Effector memory CD4-positive, alpha-beta T cell (primary cell): ENCODE measurements at places on chromosomes 11 and 22.

GRCh38 chr22:37599153-37599552, 9.5 kb upstream of the GGA1 start:
- DNase-seq, result no peak

DNA sequence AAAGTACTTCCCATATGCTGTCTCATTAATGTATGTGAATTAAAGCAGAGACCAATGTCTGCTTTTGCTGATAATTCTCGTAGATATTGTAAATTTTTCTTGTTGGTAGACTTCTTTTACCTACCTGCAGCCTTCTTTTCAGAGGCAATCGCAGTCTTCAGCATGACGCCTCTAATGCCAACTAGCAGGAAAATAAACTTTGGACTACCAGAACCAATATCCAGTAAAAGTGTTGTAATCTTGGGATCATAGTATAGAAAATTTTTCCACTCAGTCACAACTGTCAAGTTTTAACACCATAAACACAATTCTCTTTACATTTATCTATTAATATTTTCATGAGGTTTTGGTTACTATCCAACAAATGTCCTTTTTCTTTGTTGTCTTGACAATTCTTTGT, 2.3 kb downstream of the DEPDC7 start:
- no peak for DNase-seq

GRCh38 chr11:65478388-65479183, 20.3 kb upstream of the MALAT1 start:
- no peak for DNase-seq

GRCh38 chr11:78037056-78037455, 14.0 kb upstream of the KCTD14 start:
- DNase-seq, result no peak

DNA sequence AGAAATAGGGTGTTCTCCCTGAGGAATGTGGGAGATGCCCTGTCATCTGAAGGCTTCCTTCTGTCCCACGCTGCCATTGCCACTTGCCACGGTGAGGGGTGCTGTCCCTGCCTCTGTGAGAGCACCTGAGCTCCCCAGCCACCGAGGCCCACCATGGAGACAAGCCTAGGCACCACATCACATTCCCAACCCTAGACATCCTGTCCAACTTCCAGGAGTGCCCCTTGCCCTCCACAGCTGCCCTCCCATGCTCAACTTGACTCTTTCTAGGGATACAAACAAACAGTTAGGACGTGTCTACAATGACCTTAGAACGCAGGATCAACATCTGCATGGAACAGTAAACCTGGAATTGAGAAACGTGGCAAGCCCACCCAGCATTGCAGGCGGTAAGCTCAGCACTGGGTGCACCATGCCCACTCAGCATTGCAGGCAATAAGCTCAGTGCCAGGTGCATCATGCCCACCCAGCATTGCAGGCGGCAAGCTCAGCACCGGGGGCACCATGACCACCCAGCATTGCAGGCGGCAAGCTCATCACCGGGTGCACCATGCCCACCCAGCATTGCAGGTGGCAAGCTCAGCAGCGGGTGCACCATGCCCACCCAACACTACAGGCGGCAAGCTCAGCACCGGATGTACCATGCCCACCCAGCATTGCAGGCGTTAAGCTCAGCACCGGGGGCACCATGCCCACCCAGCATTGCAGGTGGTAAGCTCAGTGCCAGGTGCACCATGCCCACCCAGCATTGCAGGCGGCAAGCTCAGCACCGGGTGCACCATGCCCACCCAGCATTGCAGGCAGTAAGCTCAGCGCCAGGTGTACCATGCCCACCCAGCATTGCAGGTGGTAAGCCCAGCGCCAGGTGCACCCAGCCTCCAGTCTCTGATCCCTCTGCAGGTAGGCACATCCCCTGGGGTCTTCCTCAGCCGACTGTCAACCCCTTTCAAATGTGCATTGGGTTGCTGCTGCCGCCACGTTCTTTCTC, 1463.9 kb downstream of the TBC1D22A start:
- DNase-seq, result no peak

DNA sequence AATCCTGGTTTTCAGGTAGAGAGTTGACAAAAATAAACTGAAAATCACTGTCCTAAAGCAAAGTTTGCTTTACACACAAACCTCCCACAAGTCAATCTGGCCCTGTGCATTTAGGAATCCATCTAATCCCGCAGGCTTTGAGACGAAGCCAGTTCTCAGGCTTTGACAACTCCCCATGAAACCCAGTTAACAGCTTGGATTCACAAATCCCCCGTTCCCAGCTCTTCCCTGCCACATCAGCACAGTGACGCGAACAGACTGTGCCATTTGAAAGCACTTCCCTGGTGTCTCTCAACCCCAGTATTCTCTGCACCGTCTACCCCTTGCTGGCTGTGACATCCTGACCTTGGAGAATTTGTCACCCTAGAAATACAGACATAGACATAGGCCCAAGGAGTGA, 117.8 kb downstream of the OPCML start:
- no peak for DNase-seq

DNA sequence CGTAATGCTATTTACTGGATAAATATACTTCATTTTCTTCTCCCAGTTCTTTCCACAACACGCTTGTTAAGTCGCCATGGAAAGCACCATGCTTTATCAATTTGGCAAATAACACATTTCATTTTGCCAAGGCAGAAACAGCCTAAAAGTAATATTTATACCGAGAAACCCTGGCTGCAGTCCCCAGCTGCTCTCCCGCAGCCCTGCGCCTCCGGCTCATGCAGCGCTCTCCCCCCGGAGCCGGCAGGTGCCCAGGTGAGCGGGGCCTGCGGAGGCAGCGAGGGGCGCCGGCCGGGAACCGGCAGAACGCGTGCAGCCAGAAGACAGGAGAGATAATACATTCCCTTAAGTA, 681 bp upstream of the ARHGEF12 start:
- no peak for DNase-seq

DNA sequence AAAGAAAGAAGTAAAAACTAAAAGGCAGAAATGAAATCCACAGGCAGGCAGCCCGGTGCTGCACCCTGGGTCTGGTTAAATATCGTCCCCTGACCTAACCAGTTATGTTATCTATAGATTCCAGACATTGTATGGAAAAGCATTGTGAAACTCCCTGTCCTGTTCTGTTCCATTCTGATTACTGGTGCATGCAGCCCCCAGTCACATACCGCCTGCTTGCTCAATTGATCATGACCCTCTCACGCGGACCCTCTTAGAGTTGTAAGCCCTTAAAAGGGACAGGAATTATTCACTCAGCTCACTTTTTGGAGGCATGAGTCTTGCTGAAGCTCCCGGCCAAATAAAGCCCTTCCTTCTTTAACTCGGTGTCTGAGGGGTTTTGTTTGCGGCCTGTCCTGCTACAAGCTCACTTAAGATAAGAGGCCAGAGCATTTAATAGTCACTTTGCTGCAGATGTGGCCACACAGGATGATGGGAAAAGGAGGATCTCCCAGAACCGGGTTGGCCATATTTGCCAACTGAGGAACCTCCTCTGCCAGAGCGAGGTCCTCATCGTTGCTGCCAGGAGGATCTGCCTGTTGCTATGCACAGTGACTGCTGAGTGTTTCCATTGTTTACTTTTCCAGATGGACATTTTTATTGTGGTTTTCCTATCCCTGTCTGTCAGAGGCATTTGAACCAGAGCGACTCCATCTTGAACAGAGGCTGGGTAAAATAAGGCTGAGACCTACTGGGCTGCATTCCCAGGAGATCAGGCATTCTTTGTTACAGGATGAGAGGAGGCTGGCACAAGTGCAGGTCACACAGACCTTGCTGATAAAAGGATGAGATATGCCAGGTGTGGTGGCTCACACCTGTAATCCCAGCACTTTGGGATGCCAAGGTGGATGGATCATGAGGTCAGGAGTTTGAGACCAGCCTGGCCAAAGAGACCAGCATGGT, 10.2 kb downstream of the C11orf96 start:
- DNase-seq, result no peak

DNA sequence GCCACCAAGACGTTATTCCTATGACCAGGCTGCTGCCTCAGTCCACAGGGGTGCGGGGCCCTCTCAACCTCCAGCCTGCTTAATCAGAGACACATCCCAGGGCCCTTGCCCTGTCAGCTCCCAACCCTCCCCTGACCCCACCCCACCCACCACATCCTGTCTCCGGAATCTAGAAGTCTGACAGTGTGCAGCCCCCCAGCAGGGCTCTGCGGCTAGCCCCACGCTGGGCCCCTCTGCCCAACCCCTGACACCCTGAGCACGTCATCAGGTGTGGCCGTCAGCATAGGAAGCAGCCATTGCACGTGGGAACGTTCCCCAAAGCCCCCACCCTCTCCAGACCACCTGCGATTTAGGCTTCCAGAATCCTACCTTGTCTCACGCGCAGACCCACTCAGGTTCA, 34.3 kb upstream of the IGSF9B start:
- DNase-seq, result no peak

GRCh38 chr11:9923280-9923679, 259.4 kb downstream of the SWAP70 start:
- DNase-seq, result no peak

- no peak for DNase-seq
Observed at GRCh38 chr11:118957968-118958367, 1.9 kb downstream of the UPK2 start.

DNA sequence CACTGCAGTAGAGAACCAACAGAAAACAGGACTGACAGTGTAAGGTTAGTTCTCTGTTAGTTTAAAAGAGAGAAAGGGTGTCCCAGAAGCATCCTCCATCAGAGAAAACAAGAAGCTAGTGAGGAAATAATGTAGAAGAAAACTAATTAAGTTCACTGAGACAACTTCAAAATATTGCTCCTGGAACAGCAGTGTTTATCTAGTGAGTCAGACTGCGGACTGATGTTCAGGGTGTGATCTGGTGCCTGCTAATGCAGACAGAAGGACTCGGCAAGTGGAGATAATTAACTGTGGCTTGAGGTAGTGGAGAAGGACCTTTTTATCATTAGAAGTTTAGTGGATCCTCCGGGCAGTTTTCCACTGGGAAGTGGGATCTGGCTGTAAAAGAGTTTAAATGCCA, 55.4 kb downstream of the CDON start:
- DNase-seq, result no peak

DNA sequence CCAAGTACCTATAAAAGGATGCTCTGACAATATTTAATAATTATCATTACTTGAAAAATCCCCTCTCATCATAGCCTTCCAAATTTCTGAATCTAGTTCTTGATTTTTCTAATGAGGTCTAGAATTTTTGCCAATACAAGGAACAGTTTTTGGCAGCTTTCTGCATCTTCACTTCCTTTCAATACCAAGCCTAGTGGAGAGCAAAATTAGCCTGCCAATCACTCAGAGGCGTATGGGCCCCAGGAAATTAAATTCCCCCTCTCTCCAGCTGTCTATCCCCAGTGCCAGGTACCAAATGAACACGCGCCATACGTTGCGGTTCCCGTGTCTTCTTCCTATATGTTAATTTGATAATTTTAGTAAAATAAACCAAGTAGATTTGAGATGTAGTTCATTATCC, 293.9 kb downstream of the NTM start:
- no peak for DNase-seq

DNA sequence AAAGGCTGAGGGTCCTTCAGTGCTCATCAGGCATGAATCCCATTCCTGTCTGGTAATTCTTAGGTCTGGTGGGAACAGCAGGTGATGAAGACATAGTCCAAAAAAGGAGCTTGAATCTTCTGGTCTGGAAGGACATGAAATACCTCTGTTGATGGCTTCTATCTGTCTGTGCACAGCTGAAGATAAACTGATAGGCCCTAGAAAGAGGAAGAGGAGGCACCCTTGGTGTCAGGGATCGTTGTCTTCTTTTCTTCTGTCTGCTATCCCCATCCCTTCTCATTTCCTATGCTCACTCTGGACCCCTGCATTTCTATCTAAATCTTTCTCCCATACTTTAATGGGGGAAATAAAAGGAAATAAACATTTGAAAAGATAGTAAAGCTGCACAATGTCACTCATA, 9.4 kb downstream of the AGBL2 start:
- DNase-seq, result no peak

DNA sequence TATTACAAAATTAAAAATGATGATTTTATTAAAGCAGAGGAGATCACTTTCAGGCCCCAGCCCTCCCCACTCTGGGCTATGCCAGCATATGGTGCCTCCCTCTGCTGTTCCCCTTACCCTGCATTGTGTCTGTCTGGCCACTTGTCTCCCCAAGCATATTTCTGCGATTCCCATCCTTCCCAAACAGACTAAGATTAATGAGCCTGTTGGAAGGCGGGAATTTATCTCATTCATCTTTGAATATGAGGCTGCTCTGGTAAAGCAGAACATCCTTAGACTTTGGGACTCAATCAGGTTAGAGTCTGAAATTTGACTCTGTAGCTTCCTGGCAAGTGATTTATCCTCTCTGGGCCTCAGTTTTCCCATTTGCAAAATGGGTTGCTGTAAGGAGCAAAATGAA, 25.7 kb downstream of the AMPD3 start:
- no peak for DNase-seq

- DNase-seq, result peak; percentile 29
Observed at GRCh38 chr22:38843201-38843656, 599 bp downstream of the NPTXR start.

GRCh38 chr11:112310419-112310818, 49.8 kb upstream of the PLET1 start:
- DNase-seq, result no peak

DNA sequence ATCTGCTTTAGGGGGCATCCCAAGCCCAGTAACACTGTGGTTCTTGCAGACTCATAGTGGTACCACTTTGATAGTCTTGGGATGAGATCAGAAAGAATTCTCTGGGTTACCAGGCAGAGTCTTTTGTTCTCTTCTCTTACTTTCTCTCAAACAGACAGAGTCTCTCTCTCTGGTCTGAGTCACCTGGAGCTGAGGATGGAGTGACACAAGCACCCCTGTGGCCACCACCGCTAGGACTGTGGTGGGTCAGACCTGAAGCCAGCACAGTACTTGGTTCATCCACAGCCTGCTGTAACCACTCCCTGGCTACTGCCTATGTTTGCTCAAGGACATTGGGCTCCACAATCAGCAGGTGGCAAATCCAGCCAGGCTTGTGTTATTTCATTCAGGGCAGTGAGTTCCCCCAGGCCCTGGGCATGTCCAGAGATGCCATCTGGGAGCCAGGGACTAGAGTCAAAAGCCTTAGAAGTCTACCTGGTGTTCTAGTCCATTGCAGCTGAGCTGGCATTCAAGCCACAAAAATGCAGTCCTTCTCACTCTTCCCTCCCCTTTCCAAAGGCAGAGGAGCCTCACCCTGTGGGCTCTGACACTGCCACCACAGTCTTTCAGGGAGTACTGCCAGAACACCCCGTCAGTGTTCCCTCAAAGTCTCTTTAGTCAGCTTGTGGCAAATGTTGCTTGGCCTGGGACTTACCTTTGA, 29.9 kb downstream of the ENDOD1 start:
- DNase-seq, result no peak

- no peak for DNase-seq
Observed at GRCh38 chr11:73401924-73402833, 26.0 kb downstream of the RELT start.

- no peak for DNase-seq
Observed at GRCh38 chr11:90113541-90113940, 20.9 kb upstream of the NAALAD2 start.

GRCh38 chr11:10606536-10607208, 38.2 kb upstream of the LYVE1 start:
- no peak for DNase-seq

GRCh38 chr22:28817919-28818859, 17.8 kb upstream of the XBP1 start:
- DNase-seq, result no peak
